ENCODE measurements at places on chromosomes 4 and X.

- no peak for DNase-seq
These were observed 369.4 kb upstream of the NDST3 start for GRCh38 chr4:117664706-117665444.

- DNase-seq, result no peak
These were observed 40.0 kb downstream of the C4orf51 start for GRCh38 chr4:145719752-145720624.

DNA sequence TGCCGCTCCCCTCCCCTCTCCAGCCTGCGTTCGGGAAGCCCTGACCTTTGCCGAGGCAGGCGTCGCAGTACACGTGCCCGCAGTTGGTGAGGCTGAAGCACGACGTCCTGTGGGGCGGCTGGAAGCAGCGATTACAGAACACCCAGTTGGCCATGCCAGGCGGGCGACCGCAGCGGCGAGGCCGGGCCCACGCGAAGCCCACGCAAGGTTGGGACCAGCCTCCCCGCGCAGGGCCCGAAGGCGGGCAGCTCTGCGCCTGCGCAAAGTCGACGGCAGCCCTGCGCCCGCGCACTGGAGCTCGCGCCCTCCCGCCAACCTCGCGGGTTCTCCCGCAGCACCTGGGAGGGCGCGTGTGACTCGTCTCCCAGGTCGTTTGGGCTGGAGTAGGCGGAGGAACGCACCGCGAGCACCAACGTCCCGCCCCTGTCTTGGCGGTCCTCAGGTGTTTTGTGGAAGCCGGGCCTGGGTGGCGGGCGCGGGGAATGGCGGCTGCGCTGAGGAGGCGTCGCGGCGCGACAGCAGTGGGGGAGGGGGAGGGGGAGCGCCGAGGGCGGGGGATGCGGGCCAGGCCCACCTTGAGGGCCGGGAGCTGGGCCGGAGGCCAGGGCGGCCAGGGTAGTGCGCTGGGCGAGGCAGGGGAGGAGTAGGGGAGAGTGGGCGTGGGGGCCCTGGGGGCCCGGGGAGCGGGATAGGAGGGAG, at the start of gene RNF212:
RNF212 (minus strand) TSS at position 254 of the 699 bp plus-strand sequence; CDS start at position 154, 100 bp downstream.
- DNase-seq, result peak; percentile 73

DNA sequence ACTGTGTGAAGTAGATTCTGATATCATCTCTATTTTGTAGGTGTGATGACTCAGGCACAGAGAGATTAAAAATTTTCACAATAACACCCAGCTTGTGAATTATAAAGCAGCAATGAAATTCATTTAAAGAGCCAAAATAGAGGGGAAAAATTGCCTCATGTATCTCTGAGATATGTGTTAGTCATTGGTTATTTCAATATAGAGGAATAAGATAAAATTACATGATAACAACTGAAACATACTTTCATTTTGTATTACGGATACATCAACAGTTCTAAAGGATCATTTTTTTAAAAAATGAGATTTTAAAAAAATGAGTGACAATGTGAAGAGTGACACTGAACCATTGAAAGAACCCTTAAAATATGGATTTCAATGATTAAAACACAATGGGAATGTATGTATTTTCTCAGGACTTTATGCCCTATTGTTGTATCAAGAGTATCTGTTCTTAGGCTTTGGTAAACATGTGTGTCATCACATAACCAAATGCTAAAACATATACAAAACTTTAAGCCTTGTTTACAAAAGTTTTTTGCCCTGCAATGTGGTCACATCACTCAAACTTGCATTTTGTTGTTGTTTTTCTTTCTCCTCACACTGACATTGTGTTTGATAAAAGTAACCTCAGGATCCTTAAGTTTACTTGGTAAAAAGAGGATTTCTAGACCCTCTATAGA, 221.3 kb downstream of the ANTXR2 start:
- DNase-seq, result no peak

- DNase-seq, result no peak
These were observed 10.4 kb upstream of the PRSS12 start for GRCh38 chr4:118363166-118363565.

GRCh38 chrX:154430479-154430878, 2.0 kb downstream of the ATP6AP1 start:
- no peak for DNase-seq

- DNase-seq, result no peak
These were observed 330.0 kb downstream of the HNRNPD start for GRCh38 chr4:82043809-82044137.

GRCh38 chr4:74624351-74625151, 169.8 kb downstream of the BTC start:
- DNase-seq, result no peak

- DNase-seq, result no peak
These were observed 147.8 kb upstream of the PAQR3 start for GRCh38 chr4:79087071-79087470.

DNA sequence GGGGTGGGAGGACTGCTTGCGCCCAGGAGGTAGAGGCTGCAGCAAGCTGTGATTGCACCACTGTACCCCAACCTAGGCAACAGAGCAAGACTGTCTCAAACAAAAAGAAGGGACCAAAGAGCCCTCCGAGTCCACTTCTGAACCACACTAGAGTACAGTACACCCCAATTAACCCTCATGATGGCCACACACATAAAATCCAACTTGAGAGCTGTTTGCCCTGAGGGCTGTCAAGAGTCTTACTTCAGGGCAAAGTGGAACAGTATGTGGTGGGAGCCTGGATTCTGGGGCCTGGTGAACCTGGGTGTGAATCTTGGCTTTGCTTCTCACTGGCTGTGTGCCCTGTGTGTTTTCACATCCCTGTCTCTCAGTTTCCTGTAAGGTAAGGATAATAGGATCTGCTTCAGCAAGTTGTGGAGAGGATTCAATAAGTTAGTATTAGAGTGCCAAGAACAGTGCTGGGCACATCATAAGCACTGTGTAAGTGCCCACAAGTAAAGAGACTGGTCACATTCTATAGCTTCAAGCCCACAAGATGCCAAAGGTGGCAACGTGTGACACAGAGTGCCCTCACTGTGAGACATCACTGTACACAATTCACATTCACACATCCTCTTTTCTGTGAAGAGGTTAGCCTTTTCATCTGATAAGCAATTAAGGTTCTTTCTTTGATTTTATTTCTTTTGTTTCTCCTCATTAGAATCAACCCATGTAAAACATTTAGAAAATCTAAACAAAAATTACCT, 52.1 kb downstream of the LEF1 start:
- DNase-seq, result no peak

GRCh38 chrX:110159235-110159634, 156.3 kb downstream of the TMEM164 start:
- no peak for DNase-seq

DNA sequence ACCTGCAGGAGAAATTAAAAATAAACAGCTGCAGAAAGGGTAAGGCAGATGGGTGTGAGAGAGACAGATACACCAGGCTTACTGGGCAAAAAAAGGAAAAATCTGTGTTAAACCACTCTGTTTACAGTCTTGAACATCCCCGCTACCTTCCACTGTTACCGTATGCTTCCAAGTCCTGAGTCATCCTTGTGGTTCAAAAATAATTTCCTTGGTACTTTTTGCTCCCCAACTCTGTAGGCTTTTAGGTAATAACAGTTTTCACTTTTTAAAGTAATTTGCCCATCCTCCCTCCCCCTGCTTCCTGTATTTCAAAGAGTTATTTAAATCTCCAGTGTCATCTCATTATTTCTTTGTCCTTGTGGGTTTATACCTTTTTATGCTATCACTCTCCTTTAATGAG, 210.1 kb upstream of the FAT4 start:
- DNase-seq, result no peak

GRCh38 chr4:121307445-121308327, 73.1 kb downstream of the QRFPR start:
- peak; percentile 65 for DNase-seq

DNA sequence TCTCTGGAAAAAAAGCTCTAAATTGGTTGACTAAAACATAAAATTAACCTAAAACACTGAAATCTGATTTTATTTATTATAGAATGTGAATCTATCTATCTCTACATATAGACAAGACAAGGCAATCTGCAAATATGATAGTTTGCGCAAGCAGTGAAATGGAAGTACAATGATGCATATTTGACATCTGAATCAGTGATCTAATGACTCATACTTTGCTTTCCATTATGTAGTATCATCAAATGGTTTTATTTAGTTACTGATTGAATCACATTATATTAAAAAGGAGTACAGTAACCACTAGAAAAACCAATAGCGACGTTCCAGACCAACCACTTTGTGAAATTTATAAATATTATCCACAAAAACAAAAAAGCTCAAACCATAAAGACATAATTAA, 1969.3 kb downstream of the PCDH7 start:
- DNase-seq, result no peak

DNA sequence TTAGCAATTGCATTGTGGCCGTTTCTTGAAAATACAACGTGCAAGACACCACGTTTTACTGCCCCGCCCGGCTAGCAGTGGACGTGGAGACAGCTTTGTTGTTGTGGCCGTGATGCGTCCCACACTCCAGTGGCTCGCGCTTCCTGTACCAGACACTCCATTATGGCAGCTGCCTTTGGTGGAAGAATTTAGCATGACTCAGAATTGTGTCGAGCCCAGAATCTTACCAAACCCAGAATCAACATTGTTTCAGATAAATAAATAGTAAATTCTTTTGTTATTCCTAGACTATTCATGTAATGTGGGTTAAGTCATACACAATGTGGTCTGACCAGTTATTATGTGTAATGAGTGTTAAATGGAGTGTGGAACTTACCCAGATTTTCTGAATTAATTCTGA, 25.3 kb upstream of the S100P start:
- DNase-seq, result no peak

DNA sequence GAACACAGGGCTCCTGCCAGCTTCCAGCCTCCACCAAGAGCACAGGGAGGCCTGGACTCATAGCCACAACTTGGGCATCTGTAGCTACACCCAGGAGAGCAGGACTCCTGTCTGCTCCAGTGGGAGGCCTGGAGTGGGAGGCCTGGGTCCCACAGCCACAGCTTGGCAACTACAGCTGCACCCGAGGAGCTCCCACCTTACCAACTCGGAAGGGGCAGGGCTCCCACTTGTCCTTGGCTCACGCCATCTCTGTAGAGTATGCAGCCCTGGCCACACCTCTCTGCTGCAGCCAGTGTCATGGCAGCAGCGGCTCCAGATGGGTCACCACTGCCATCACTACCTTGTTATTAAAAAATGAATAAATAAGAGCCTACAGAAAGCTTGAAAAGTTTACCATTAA, 45.5 kb downstream of the ARAP2 start:
- DNase-seq, result no peak

GRCh38 chrX:107654566-107654871, 26.2 kb downstream of the PRPS1 start:
- no peak for DNase-seq

DNA sequence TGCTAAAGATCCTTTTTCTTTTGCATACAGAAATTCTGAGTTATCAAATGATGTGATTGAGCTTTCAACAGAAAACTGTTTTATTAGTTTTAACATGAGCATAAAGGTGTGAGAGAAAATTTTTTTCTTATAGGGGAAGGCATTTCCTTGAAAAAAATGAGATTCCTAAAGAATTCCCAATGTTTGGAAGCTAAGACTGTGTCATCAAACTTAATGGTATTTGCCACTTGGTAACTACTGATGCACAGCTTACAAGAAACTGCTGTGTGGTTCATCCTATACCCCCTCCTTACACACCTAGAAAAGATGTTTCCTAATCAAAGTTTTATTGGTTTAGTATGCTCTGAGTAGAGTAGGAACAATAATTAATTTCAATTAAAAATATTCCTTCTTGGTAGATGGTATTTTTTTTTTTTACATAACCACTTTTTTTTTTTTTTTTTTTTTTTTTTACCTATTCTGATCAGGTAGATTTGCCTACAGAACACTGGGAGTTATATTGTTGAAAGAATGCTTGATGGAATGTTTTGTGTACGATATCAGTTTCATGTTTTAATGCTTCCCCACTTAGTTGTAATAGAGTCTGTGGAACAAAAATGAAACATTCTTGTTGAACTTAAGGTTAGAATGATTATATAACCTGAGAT, 6.0 kb downstream of the PTPN13 start:
- DNase-seq, result no peak

DNA sequence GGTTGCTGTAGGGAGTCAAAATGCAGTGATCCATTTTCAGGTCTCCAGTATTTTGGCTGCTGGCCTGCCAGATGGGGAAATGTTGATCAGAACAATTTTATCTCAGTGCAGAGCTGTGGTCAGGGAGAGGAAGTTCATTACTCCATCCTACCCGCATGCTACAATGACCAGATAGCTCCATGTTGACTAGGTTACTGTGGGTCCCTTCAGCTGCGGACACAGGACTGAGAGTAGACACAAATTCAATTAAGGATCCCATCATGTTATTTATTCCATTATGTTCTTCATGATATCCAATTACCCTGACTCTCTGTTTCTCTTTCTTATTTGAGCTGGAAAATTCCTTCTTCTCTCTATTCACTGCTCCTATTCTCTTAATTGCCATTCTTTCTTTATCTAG, 16.3 kb downstream of the SYNPO2 start:
- DNase-seq, result no peak

DNA sequence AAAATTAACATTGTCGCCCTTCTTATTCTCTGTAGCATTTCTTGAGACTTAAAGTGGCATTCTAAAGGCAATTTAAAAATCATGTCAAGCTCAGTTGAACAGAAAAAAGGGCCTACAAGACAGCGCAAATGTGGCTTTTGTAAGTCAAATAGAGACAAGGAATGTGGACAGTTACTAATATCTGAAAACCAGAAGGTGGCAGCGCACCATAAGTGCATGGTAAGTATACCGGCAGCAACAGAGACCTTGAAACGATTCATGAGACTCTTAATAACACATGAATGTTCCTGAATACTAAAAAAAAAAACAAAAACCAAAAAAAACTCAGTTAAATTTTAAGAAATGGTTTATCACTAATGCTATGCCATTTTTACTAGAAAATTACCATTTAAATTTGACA, 82.4 kb upstream of the HPRT1 start:
- DNase-seq, result no peak

DNA sequence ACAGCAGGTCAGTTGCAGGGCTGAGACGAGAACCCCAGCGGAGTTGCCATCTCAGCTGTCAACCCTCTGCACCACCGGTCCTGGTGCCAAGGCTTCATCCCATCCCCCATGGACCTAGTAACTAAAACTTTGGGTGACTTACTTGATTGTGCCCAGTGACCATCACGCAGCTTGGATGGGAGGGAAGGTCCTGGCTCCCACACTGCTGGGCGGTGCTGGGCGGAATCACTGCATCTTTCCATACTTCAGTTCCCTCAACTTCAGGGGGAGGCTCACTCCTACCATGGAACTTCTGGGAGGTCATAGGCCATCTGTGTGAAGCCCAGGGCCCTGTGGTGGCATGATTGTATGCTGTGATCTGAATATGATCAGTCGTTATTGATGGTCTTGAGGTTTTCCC, 26.2 kb upstream of the JAKMIP1 start:
- DNase-seq, result no peak
